ENCODE measurements at places on chromosomes 6 and 20.

DNA sequence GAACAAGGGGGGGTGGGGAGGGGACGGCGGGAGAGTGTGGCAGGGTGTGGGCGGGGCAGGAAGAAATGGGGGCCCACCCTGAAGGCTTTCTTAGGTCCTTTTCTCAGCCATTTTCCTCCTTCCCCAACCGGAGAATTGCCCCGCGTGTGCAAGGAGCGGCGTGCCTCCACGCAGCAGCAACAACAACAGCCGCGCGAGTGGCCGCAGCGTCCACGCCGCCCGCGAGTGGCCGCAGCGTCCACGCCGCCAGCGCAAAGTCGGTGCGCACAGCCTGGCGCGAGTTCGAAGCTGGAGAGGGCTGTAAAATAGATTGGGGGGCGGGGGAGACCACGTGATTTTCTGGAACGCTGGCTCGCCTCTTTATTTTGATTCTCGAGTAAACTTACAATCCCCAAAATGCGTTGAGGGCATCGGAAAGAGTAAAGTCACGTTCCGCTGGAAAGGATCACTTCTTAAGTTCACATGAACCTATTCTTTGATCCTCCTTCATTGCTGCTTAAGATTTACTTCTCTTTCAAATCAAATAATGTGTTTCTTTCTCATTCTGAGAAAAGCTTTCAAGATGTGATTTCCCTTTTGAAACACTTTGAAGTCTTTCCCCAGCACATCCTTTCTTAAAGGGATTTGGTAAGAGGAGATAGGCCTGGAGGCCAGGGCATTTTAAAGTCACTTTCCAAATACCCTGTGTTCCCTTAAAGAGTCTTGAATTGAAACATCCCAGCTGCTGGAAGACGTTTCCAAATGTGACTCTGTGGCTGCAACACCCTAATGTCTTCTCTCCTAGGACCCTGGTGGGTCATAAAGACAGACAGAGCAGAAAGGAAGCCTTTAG, 66.7 kb upstream of the ZNF217 start:
- peak; percentile 28 for DNase-seq

DNA sequence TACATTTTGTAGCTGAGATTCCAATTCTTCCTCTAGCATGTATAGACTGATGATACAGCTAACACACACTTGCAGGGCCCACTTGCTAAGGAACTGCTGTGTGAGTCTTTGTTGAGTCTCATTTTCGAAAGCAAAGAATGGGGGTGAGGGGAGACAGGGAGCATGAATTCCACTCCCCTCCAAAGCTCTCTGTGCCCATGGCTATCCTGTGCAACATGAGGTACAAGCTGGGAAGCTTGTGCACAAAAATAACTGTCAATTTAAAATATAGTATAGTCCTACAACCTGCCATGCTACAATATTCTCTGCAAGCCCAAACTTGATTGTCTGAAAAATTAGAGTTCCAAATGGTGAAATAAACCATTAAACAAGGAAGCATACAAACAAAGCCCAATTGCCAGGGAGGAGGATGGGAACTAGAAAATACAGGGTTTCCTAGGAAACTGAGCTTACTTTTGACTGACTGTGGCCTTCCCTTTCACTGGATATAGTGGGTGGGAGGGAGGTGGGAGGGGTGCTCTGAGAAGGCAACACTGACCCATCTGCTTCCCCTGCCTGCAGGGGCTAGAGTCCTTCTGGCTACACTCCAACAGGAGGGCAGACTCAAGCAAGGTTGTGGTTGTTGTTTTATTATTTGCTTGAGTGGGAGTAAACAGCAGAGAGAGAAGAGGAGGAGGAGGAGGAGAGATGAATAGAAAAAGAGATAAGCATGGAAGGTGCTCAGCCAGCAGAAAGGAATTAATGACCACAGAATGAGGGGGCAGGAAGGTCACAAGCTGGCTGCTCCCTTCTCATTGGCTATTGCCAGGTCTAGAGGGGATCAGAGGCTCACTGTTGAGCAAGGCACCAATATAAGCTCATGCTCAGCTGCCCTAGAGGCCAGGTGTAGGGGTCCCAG, 84.6 kb downstream of the FYN start:
- DNase-seq, result no peak

- DNase-seq, result no peak
Measured at GRCh38 chr6:169370054-169370453, 116.4 kb upstream of the THBS2 start.

DNA sequence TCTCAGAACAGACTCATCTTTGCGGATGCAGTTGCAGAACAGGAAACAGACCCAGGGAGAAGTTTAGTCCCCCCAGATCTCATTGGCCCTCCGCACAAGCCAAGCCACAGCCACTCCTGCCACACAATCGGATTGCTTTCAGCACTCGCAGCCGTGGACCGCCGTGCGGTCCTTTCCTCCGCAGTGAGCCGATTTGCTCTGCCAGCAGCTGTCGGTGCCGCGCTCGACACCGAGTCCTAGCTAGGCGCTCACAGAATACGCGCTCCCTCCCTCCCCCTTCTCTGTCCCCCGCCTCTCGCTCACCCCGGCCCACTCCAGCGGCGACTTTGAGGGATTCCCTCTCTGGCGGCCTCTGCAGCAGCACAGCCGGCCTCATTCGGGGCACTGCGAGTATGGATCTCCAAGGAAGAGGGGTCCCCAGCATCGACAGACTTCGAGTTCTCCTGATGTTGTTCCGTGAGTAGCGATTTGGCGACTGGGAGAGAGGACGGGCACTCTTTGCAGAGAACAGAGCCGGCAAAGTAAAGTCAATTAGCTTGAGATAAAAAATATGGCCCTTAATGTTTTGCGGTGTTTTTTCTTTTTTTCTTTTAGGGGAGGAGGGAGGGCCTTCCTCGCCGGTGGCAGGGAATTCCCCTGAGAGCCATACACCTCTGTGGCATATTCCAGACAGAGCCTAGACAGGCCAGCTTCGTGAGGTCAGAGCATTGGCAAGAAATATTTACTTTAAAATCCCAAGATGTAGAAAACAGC, at the start of gene LAMP5:
Gene LAMP5 (plus strand): TSS at position 130 of the 753 bp plus-strand sequence. CDS start 263 bp downstream, at position 393.
- no peak for DNase-seq

DNA sequence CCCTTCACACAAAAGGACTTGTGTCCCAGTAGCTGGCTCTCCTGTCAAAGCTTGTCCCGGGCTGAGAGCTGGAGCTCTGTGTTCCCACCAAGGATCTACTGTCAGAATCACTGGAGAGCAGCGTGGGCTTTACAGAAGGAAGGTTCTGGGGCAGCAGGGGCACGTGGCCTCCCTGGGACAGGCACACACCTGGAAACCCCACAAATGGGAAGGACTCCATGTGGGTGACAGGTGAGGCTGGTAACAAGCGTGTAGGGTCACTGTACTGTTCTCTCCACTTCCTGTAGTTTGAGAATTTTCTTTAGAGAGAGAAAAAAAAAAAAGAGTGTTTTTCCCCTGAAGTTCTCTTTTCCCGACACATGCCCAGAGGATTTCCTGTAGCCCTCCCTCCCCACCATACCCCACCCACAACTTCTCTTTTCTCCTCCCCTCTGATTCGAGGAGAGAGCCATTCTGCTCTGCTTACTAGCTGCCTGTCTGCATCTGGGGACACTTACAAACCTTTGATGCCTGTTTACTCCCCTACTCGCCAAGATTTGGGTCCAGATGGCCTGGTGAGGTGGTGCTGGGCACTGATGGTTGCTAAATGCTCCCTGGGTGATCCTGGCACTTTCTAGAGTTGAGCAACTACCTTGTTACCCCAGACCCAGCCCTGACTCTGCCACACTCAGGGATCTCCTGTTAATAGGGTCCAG, 84.1 kb upstream of the SIRPA start:
- DNase-seq, result no peak

DNA sequence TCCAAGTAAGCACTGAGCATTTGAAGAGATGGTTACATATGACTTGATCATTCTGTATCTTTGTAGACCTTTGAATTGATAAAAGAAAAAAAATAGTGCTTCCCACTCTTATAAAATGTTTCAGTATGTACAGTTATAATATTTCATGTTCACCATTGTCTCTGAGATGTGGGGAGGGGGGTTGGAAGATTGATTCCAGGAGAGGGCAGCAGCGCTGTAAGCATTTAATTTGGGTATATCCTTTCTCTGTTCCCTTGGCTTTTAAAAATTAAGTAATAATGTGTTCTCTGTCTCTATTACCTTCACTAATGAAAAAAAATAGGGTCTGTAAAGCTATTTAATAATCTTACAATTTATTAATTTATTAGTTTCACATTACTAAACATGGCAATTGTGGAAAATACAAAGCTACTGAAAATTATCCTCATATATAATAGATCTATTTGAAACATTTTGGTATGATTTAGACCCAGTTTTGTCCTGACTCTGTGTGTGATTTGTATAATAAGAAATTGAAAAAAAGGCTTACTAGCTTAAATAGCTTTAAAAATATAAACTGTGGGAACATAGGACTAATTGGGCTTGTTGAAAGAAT, 341.2 kb downstream of the CDKAL1 start:
- DNase-seq, result no peak

DNA sequence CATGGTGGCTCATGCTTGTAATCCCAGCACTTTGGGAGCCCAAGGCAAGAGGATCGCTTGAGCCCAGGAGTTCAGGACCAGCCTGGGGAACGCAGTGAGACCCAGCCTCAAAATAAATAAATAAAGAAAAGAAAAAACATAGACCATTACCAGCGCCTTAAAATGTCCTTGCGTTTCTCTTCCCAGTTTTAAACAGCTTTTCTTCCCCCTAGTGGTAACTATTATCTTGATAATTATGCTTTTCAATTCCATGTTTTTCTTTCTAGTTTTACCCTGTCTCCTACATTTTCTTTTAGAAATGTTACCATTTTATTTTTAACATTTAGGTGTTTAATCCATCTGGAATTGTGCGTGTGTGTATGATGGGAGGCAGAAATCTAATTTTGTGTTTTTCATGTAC, 24.4 kb downstream of the DNAH8 start:
- no peak for DNase-seq
